ENCODE measurements at places on chromosomes 6 and 20.

DNA sequence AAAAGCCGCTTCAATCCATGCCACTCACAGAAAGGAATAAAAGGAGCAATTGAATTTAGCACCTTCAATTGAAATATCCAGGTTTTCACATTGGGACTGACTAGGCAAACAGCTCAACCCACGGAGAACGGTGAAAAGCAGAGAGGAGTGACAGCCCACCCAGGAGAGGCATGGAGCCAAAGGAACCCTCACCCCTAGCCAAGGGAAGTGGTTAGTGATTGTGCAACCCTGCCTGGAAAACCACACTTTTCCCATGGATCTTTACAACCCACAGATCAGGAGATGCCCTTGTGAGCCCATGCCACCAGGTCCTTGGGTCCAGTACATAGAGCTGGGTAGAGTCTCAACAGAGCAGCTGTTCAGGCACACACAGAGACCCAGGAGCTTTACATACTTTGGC, 911.8 kb downstream of the EPHA7 start:
- no peak for DNase-seq

GRCh38 chr6:122995921-122996793, at the start of gene CLVS2:
Gene CLVS2 (plus strand): TSS chr6:122996235. CDS start chr6:122997778, 1,543 bp downstream.
- DNase-seq = no peak

GRCh38 chr6:47792216-47792733, 10.4 kb downstream of the OPN5 start:
- DNase-seq = no peak

- DNase-seq = no peak
These were observed 9.0 kb upstream of the OVOL2 start for GRCh38 chr20:18066421-18067333.

- DNase-seq = no peak
These were observed 19.4 kb downstream of the RSPO4 start for GRCh38 chr20:982754-983153.

DNA sequence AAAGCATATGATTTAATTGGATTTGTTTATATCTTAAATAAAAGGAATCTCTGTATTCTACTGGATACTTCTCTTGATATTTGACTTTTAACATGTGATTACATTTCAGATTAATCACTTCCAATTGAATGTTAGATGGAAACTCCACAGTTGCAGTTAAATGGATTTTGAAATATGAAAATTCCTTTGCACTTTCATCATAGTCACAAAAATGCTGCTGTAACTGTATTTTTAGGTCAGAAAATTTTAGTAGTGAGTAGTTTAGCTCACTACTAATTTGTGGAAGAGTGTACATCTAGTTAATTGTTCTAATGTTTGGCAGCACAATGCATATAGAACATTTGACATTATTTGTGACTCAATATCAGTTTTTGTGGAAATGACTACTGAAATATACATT, 26.8 kb downstream of the PTCHD4 start:
- no peak for DNase-seq

DNA sequence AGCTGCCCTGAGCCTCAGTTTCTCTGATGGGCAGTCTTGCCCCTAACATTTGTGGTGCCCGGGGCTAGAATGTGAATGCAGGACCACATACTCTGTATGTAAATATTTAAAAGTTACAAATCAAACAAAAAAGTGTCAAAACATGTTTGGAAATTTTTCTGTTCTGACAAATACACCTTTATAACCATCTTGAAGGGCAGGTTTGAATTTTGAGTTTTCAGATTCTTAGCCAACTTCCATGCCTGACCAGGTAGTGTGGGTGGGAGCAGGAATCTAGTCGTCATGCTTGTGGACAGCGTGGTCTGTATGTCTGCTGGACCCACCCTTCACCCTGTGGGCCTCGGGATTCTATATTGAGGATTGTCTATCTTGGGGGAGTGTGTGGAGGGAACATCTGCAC, 325.1 kb downstream of the SOX4 start:
- no peak for DNase-seq

GRCh38 chr6:14616656-14617055, 499.1 kb downstream of the CD83 start:
- no peak for DNase-seq

DNA sequence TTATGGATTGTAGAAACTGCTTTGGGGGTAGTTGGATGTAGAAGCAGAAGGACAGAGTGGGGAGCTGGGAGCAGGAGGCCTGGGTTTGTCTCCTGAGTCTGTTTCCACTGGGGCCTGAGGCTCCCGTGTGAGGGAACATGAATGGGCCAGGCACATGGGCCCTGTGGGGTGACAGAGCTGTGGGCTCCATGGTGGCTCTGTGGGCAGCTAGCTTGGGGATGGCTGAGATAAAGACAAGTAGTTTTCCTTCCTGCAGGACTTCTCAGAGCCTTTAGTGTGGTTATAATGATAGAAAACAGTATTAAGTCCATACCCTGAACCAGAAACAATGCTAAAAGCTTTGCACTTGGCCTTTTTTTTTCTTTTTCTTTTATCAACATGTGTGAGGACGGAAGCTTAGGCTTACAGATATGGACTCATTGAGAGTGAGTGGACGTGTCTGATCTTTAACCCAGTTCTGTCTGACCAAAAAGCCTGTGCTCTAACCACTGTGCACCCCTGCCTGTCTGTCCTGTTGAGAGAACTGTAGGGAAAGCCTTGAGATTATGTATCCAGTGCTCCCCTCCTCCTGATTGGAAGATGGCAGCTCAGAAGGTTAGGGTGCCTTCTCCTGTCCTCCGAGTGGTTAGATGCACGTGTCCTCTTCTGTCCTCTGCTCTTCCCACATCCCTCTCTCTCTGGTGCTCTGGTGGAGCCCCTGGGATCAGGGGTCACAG, 98.3 kb downstream of the CDH26 start:
- DNase-seq = no peak

GRCh38 chr20:13102237-13102636, 93.5 kb downstream of the SPTLC3 start:
- no peak for DNase-seq

DNA sequence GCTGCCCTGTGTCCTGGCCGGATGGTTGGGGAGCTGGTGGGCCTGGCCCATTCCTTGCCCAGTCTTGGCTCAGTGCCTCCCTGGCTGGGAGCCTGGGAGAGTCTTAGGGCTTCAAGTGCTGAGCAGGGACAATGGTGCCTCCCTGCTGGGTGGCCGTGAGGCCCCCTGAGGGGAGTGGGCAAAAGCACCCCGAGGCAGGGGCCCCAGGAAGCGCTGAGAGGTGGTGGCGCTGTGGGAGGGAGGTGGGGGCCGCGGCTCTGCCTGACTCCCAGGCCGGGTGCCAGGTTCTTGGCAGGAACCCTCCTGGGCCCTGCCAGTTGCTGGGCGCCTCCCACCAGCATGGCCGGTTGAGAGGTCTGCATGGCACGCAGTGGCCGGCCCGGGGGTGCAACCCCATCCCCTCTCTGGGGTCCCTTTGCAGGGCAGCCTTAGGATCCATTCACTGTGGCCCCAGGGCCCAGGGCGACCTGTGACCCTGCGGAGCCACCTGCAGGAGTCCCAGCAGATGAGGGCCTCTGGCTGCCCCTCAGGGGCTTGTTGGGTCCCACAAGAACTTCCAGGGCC, 9.2 kb upstream of the RPS21 start:
- DNase-seq = no peak
